ENCODE measurements at places on chromosomes 6 and 20.
A peak's percentile ranks its signal among the peaks of the same experiment; 100 is the strongest.

GRCh38 chr20:43583982-43584432, 6.7 kb upstream of the IFT52 start:
- peak; percentile 86 for DNase-seq

- no peak for DNase-seq
These were observed 238.1 kb downstream of the RNGTT start for GRCh38 chr6:88725111-88725975.

DNA sequence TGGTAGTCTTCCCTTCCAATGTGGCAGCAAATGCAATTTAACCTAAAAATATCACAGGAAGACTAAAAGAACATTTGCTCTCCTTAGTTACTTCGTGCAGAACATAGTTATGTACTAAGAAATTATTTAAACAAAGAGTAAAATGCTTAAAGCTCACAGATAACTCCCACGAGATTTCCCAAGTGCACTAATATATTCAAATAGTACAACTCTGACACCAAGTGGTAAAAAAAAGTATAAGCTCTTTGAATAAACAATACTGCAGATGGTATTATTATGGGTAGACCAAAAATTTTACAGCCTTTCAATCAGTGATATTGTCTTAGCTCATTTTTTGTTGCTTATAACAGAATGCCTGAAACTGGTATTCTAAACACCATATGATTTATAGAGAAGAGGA, 52.8 kb upstream of the FILIP1 start:
- no peak for DNase-seq

DNA sequence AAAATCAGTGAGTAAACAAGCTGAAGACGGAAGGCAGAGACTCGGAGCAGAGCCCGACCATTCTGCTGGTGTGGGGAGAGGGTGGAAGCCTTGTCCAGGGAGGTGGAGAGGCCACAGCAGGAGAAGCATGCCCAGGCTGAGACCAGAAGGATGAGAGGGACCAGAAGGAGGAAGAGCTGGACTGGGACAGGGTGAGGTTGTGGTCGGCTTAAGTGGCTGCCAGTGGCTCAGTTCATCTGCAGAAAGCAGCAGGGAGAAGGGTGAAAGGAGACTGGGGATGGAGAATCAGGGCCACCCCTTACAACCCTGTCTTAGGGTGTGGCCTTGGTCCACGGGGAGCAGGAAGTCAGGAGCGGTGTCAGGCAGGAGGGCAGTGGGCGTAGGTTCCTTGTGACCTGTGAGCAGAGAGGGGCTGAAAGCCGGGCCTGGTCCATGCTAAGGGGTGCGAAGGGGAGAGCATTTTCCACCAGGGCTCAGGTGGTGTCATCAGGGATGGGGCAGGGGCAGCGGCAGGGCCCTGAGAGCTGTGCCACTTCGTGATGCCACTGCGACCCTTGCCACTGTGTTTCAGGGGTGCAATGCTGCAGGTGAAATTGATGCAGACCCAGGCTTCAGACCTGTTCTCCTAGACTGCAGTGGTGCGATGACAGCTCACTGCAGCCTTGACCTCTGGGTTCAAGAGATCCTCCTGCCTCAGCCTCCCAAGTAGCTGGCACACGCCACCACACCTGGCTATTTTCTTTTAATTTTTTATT, 81.1 kb downstream of the TTLL2 start:
- no peak for DNase-seq

- no peak for DNase-seq
These were observed 598.8 kb downstream of the MAFB start for GRCh38 chr20:40090236-40090635.

DNA sequence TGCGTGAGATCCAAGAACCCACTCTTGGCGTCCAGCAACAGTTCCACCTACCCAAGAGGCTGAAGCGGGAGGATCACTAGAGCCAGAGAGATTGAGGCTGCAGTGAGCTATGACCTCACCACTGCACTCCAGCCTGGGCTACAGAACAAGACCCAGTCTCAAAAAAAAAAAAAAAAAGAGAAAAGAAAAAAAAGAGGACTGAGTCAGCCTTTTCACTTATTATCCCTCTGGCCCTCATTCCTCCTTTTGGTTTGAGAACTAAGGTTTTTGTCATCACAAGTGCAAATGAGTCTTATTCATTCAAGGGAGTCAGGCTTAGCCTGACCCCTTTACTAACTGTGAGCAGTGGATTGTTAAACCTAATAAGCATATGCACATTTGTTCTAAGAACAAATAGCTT, 37.9 kb upstream of the JARID2 start:
- DNase-seq = no peak

DNA sequence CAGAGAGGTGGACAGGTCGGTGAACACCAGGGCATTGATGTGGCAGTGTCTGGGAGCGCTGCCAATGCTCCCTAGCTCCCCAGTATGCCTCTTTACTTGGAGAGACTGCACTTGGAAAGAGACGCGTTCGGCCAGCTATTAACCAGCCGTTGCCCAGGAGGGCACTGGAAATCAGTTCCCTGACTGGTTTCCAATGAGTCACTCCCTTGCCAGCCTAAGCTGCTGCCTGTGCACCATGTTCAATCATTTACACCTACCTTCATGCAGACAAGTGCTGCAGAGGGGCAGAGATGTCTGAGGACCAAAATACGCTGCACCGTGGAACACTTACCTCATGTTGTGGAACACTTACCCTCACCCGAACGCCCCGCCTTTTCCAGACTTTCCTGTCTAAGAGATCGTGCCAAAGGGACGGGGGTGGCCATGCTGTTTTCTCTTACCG, 151.6 kb downstream of the SOBP start:
- peak; percentile 78 for DNase-seq

GRCh38 chr6:22019857-22020256, 277.0 kb downstream of the PRL start:
- no peak for DNase-seq

GRCh38 chr6:81793821-81794475, 41.5 kb upstream of the TENT5A start:
- no peak for DNase-seq

DNA sequence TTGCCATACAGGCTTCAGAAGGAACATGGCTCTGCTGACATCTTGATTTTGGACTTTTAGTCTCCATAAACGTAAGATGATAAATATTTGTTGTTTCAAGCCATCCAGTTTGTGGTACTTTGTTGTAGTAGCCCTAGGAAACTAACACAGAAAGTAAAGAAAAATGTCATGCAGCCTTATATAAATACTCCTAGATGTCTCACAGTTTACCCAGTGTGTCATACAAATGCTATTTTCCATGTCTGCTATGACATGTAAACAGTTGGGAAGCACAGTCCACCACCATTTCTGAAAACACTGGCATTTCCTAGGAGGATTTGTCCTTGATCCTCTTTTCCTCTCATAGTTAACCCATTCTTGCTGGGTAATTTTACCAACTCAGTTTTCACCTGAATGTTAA, 30.6 kb upstream of the ME1 start:
- DNase-seq = no peak

GRCh38 chr6:1991332-1991878, 254.0 kb downstream of the GMDS start:
- DNase-seq = no peak

GRCh38 chr6:54621285-54621684, 225.3 kb upstream of the FAM83B start:
- no peak for DNase-seq

- DNase-seq = no peak
These were observed 1.1 kb downstream of the DLK2 start for GRCh38 chr6:43454290-43454695.

Measured in Right ventricle myocardium inferior (tissue), 1 donor.